Mesothelial cell of epicardium (in vitro differentiated cells): ENCODE measurements at places on chromosomes 6 and 20. TPM values are rescaled to one million over a fixed set of nuclear protein-coding genes. Genes with fewer than 3 reads are reported as not detected.

GRCh38 chr6:164569509-164569908 is 739.9 kb downstream of the C6orf118 start:
- DNase-seq, result no peak

- DNase-seq, result no peak
Observed at GRCh38 chr6:145372671-145373151, 362.6 kb downstream of the EPM2A start.

DNA sequence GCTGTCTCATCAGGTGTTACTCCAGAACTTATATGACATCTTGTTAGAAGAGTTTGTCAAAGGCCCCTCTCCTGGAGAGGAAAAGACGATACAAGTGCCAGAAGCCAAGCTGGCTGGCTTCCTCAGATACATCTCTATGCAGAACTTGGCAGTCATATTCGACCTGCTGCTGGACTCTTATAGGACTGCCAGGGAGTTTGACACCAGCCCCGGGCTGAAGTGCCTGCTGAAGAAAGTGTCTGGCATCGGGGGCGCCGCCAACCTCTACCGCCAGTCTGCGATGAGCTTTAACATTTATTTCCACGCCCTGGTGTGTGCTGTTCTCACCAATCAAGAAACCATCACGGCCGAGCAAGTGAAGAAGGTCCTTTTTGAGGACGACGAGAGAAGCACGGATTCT is 43.7 kb upstream of the SMIM28 start:
- no peak for DNase-seq

GRCh38 chr6:141261672-141262060 is 871.1 kb upstream of the GJE1 start:
- no peak for DNase-seq

- no peak for DNase-seq
Observed at GRCh38 chr6:33620856-33621710, at the start of gene ITPR3. Gene ITPR3 (plus strand): TSS chr6:33621322. CDS start chr6:33621603, 281 bp downstream.

Gene C6orf58
- total RNA-seq, result 0.18 to 0.51 TPM (median 0.38 TPM) in 3 replicates

GRCh38 chr6:22029171-22029570 is 267.7 kb downstream of the PRL start:
- no peak for DNase-seq

Gene ULBP2
- 0.23 to 0.42 TPM (median 0.24 TPM) in 3 replicates for total RNA-seq

Gene CFAP61
- 0.45 to 0.62 TPM in 2 of 3 replicates, not detected in the other for total RNA-seq
